ENCODE measurements at places on chromosomes 2 and 18.

GRCh38 chr2:237801466-237801865 lies 2.9 kb downstream of the RBM44 start:
- DNase-seq = no peak

GRCh38 chr18:24157855-24158254 lies 19.0 kb downstream of the CABYR start:
- no peak for DNase-seq

DNA sequence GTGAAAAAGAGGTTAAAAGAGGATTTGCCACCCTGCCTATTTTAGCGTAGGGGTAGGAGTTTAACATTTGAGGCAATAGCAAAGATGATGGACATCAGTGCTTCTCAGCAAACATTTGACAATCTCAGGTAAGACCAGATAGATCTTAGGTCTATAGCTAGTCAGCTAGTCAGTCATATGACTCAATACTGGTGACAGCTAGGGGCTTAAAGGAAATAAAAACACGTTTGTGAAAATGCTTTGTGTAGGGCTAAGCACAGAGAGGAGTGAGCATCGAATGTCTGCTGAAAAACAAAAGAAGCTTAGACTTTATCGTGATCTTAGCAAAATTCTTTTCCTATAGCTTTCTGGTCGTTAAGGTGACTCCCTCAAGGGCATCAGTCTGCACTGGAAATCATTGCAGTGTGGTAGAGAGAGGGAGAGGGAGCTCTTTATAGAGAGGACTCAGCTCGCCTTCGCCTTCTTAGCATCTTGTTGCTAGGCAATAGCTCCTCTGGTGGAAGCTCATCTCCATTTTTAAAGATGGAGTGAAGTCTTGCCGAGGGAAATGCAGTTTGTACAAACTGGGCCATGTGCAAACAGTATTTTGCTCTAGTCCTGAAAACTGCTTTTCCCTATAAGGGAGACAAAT lies 62.8 kb upstream of the SLC38A11 start:
- no peak for DNase-seq

- no peak for DNase-seq
These were observed 442.9 kb downstream of the KCNJ3 start for GRCh38 chr2:155141418-155141817.

- no peak for DNase-seq
These were observed 15.5 kb downstream of the NEURL3 start for GRCh38 chr2:96489663-96490062.

GRCh38 chr2:106960683-106961161 lies 74.8 kb upstream of the ST6GAL2 start:
- no peak for DNase-seq

All from amygdala (tissue), 56 donors.